ENCODE measurements at places on chromosomes 7 and 10.
A peak's percentile ranks its signal among the peaks of the same experiment; 100 is the strongest.

DNA sequence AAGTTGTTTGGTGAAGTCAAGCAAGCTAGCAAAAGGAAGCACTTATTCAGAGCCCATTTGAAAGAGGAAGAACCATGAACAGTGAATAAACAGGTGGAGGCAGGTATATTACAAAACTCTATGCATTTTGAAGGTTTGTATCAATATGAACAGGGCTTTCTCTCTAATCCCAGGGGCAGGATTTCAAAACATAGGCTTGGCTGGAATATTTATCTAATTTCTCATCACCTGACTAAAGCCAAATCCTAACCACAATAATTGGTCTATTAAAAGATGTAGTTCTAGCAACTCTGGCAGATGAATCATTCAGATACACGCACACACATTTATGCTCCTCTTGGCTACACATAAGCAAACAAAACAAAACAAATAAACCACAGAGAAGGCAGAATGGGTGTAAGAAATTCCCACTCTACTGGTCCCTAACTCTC is 554.4 kb downstream of the INHBA start:
- no peak for DNase-seq

DNA sequence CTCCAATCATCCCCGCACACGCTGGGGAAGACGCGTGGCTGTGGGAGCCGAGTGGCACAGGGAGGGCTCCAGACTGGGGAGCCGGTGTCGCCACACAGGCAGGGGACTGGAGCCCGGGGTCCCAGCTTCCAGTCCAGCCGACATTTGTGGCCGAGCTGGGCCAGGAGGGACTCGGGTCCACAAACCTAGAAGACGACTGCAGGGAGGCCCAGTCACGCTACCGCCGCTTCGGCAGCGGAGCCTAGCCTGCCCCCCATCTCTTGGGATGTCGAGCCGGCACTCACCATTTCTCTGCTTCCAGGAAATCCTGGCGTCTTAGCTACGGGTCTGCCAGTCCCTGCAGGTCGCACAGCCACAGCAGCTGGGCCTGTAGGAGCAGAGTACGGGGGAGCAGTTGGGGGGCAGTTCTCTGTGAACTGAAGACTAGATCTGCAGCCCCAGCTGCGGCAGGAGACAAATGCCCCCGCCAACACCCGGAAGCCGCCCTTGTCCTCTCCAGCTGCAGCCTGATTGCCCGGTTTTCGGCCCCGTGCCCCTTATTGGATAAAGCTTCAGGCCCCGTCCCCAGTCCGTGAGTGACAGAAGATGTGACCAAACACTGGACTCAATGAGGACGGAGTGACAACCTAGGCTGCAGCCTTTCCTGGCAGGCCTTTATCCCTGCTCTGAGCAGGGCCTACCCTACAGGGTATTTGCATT is 270.7 kb downstream of the ZNF33B start:
- DNase-seq: no peak

DNA sequence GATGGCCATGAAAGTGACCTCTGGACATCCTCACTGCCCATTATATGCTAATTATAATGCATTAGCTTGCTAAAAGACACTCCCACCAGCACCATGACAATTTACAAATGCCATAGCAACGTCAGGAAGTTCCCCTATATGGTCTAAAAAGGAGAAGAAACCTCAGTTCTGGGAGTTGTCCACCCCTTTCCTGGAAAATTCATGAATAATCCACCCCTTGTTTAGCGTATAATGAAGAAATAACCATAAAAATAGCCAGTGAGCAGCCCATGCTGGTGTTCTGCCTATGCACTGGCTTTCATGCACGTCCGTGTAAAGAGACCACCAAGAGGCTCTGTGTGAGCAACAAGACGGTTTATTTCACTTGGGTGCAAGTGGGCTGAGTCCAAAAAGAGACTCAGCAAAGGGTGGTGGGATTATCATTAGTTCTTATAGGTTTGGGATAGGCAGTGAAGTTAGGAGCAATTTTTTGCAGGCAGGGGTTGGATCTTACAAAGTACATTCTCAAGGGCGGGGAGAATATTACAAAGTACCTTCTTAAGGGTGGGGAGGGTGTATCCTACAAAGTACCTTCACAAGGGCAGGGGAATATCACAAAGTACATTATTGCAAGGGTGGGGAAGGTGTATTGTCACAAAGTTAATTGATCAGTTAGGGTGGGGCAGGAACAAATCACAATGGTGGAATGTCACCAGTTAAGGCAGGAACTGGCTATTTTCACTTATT is 45.6 kb downstream of the LBX1 start:
- no peak for DNase-seq

DNA sequence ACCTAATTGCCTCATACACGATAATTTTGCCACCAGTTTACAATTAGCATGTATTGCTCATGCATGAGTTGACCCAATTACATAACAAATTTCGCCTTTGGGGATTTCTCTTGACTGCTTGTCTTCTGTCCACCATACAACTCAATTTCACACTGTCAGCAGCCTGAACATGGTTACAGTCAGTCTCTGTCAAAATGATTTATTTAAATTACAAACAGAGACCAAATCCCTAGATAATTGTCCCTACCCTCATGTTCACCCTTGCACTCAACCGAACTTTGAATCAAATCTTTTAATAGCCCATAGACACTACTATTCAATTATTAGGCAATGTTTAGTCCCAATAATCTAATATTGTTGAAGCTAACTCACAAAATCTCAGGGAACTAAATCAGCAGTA is 59.7 kb upstream of the NEBL start:
- no peak for DNase-seq

- DNase-seq: no peak
Measured at GRCh38 chr10:11424456-11425295, 186.8 kb downstream of the USP6NL start.

DNA sequence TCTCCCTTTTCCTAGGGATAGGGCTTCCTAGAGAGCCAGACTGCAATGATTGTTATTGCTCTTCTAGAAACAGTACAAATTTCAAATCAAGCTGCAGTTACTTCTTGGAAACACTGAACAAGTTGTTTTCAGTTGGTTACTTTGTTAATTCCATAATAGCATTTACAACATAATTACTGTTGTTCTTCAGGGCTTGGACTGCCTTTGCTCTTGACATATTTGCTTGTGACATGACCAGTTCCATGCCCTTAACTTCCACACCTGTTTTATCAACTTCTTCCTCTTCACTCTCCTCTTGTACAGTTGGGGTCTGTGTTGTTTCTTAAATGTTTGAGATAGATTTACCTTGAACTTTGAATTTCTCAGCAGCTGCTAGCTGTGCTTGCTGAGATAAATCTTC is 104.4 kb downstream of the SEC23IP start:
- no peak for DNase-seq

DNA sequence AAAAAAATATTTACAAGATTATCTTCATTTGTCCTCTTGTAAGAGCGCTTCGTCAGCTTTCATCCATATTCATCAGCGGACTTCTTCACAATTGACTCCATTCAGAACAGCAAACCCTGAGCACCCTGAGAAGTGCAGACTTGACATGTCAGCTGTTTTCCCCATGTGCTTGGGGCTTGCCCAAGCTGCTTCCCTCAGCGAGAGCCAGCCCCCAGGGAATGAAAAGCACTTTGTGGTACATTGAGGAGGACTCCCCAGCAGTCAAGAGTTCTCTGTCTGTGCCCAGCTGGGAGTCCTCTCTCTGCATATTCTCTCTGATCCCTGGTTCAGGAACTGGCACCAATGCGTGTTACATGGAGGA is 22.7 kb downstream of the HKDC1 start:
- no peak for DNase-seq

DNA sequence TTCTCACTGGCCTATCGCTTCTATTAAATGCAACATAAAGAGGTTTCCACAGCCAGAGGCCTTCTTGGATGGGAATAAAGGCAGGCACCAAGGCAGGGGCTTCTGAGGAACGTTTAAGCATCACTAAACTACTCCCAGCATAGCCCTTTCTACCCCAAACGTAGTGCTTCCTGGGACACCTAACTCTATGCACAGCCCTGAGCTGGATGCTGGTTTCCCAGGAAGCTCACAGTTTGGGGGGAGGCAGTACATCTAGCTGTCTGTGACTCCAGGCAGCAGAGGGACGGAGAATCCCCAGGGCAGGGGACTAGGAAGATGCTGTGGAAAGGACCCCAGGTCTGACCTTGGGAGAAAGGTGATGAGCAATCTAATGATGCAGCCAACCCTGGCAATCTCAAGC is 192.8 kb upstream of the ZMIZ1 start:
- no peak for DNase-seq

GRCh38 chr10:6204063-6204340 is 1.3 kb downstream of the PFKFB3 start:
- DNase-seq: peak; percentile 42

DNA sequence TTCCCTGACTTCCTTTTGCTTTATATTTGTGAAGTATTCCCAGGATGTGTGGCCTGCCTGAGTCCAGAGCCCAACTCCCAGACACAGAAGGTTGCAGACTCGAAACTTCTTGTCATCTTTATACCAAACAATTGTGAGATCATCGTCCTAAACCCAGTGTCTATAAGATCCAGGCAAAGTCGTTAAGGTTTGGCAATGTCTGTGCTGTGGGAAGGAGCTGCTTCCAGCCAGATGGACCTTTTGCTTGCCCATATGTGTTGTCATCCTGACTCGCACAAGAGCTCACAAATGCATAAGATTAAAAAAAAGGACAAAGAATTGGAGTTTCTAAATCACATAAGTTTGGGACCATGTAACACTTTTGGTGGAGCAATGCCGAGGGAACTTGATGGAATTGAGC is 37.0 kb downstream of the WNT2 start:
- DNase-seq: no peak

DNA sequence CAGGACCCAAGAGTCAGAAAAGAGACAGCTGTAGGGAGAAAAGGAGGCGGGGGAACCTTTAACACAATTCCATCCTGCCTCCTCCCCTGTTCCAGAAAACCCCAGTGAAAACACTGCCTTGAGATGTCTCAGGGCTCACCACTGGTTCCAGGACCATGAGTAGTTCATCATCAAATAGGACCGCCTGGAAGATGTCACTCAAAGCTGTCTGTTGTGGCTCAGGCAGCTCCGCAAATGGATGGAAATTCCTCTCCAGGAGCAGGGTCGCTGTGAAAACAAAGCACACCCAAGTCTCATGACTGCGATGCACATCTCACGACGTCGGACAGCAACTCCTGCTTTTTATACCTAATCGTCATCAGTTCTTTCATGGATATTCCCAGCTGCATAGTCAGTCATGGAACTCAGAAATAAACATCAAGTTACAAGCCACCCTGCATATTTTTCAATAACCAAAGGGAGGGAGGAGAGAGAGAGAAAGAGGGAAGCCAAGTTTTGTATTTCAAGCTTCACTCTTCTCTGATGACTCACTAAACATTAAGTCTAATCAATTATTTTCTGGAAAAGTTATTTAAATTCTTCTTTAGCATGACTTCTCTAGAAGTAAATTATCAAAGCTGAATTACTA is 49.2 kb downstream of the GSDME start:
- no peak for DNase-seq

DNA sequence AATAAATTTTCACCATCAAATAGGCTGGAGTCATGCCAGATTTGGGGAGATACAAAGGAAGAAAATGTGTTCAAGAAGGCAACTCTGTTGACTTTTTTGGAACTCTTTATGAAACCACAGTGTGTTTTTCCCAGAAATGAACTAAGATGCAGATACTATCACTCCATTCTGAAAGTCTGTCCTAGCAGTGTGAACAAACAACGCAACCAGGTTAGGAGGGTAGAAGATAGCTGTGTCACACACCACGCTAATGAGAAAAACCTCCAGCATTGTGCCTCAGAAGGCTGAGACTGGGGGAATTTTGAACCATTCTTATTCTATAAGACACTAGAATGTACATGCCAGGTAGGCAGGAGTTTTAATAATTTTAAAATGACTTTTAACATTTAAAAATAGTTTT is 15.9 kb upstream of the ATP6V0A4 start:
- no peak for DNase-seq

DNA sequence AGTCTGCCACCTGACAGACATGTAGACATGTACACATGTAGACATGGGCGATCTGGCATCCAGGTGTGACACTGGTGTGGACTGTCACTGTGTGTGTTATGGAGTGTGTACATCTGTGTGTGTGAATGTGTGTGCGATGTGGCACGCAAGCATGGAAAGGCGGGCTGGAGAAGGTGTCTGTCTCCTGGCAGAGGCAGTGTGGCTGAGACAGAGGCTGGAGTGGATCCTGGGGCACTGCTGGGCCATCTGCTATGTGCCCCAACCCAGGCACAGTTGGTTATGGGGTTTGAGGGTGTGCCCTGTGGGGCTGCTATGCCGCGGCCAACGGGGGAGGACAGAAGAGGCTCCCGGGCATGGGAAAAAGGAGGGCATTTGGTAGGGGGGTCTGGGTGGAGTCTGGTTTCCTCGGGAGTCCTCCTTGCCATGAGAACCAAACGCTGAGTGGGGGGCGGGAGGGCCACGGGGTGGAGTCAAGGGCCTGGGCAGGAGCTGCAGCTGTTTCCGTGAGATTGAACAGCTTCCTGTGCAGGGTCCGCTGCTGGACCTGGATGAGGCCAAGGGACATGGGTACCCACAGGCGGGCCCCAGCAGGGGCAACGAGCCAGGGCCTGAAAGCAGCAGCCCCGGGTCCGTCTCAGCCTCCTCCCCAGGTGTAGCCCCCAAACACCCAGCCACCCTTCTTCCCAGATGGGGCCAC is 1.3 kb downstream of the ELN start:
- no peak for DNase-seq

GRCh38 chr10:80278480-80278879 is 11.0 kb downstream of the MAT1A start:
- no peak for DNase-seq

DNA sequence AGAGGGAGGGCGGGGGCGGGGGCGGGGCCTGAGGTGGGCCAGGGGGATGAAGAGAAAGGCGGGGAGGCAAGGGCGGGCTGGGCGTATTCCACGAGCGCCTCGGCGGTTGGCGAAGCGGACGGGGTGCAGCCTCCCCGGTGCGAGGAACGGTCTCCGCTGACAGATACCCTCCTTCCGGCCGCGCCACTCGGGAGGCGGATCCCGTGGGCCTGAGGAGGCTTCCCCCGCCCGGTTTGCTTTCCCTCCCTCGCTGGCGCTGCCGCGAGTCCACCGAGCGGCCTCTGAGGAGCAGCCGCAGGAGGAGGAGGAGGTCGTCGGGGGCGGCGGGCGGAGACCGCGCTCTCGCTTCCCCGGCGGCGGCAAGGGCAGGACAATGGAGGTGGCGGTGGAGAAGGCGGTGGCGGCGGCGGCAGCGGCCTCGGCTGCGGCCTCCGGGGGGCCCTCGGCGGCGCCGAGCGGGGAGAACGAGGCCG is at the start of gene TRIM24:
Gene TRIM24 (plus strand): TSS at position 84 of the 473 bp plus-strand sequence. CDS start 290 bp downstream, at position 374.
- no peak for DNase-seq

DNA sequence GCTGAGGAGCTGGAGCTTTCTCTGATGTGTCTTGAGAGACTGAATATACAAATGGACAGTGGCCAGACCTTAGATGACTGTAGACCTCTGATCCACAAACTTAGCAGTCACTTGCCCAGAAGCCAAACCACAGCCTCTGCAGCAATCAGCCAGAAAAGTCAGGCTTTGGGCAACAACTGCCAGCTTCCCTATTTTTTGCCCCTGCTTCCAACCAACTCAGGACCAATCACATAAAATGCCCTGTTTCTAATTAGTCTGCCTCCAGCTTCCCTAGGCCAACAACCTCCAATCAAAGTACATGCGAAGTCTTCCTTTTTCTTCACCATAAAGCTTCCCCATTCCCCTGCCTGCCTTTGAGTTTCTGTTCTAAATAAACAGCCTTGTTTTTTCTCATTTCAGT is 37.8 kb upstream of the CACUL1 start:
- no peak for DNase-seq
